ENCODE measurements at places on chromosomes 11 and 22.

GRCh38 chr11:47534704-47535251 is 18.2 kb downstream of the CELF1 start:
- DNase-seq = no peak

- DNase-seq = no peak
Observed at GRCh38 chr11:122404571-122404970, 251.0 kb upstream of the UBASH3B start.

DNA sequence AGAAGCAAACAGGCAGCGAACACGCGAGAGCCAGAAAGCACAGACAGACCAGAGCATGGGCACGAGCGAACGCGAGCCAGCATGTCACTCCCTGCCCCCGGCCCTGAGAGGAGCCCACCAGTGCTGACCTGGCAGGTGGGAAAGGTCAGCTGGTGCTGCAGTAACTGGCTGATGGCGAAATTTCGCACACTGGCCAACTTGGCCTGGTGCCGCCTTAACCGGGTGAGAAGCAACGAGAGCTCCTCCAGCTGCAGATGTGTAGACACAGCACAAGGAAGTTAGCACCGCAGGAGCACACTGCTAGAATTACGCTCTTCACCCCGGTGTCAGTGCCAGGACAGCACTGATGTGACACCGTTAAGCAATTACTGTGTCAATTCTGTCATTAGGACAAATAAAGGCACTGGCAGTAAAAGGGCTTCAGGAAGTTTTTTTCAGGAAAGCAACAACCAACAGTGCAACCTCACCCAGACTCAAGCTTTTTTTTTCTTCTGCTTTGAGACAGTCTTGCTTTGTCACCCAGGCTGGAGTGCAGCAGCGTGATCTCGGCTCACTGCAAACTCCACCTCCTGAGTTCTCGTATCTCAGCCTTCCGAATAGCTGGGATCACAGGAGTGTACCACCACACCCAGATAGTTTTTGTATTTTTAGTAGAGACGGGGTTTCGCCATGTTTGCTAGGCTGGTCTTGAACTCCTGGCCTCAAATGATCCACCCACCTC is 76.8 kb downstream of the C11orf58 start:
- no peak for DNase-seq

- no peak for DNase-seq
Observed at GRCh38 chr11:72670041-72670440, 4.2 kb downstream of the PDE2A start.

GRCh38 chr11:123111465-123111864 is 49.5 kb upstream of the HSPA8 start:
- no peak for DNase-seq

DNA sequence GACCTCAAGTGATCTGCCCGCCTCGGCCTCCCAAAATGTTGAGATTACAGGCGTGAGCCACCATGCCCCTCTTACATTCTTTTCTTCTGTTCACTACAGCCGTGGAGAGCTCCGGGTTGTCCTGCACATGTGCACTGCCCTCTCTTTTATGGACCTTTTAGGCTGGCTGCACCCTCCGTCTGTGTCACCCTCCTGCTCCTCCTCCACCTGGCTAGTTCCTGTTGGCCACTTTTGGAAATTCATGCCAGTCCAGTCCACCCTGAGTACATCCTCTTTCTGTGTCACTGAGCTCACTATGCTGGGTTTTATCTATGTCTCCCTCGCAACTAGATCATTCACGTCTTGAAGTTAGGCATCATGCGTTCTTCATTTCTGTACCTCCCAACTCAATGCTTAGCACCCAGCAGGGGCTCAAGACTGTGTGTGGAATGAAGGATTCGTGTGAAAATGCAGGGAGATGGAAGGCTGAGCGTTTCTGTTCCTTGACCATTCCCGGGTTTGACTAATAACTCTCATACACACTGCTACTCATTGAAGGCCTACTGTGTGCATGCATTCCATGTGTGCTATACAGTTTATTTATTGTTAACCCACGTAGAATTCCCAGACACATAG is 60.6 kb downstream of the PTPRJ start:
- no peak for DNase-seq

DNA sequence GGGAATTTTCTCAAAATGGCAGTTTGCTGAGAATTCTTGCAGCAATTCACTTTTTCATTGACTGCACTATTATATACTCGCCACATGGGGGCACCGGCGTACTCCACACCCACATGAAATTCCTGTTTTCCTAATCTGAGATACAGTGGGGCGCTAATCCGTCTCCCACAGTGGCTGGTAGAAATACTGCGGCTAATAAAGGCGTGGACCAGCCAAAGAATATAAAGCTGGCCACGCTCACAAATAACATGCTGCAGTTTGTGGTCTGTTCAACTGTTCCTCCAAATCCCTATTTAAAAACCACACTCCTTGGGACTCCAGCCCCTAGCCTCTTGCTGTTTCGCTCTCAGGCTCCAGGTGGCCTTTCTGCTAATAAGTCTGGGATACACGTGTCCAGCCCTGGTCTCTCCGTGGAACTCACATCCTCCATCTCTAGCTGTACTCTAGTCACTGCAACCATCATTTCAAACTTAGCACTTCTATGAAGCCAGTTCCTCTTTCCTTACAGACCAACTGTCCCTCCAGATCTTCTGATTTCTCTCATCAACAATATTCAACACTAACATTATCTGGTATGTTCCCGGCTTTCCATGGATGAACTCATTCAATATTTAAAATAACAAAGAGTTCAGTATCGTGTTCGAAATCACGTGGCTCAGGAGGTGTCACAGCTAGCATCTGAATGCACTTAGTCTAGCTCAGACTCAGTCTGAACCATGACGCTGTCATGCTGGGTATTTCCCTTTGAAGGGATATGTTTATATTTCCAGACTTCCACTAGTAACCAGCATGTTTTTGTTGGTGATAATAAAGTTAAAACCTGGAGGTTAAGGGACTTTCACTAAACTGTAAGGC is 22.0 kb downstream of the TBRG1 start:
- DNase-seq = no peak

DNA sequence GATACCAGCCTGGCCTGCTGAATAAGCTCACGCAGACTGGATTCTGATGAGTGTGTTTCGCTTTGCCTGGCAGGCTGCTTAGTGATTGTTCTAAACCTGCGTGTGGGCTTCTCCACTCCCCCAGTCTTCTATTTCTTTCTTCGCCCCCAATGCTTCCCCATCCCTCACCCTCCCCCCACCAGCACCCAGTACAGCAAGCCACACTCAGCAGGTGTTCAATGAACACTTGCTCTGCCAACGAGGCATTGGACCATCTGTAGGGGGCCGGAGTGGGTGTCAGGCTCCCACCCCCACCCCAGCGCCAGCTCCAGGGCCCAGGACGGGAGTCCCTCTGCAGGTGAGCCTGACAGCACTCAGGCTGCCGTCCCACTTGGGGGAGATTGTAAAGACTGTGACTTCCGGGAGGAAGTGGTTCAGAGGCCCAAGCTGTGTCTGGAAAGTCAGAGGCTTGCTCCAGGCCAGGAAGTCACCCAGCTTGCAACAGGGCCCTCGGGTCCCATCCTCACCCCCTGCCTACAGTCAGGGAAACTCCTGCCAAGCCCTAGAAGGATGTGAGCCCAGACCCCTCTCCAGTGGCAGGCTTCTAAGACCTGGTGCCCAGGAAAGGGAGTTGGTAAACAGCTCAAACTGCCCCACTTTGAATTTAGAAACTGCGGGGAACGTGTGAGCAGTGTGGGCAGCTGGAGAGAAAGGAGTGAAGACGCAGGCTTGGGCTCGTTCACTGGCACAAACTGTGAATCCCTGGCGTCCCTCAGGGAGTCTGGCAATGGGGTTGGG is 66.3 kb upstream of the PRDM11 start:
- DNase-seq = peak; percentile 11

DNA sequence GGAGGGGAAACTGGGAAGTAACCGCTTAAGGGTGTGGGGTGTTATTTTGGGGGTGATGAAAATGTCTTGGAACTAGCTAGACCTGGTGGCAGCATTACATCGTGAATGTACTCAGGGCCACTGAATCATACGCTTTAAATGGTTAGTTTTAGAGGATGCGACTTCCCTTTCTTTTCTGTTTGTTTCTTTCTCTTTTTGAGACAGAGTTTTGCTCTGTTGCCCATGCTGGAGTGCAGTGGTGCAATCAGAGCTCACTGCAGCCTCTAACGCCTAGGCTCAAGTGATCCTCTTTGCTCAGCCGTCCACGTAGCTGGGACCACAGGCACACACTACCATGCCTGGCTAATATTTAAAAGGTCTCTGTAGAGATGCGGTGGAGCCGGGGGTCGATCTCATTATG is 5.6 kb upstream of the MIAT start:
- DNase-seq = no peak

DNA sequence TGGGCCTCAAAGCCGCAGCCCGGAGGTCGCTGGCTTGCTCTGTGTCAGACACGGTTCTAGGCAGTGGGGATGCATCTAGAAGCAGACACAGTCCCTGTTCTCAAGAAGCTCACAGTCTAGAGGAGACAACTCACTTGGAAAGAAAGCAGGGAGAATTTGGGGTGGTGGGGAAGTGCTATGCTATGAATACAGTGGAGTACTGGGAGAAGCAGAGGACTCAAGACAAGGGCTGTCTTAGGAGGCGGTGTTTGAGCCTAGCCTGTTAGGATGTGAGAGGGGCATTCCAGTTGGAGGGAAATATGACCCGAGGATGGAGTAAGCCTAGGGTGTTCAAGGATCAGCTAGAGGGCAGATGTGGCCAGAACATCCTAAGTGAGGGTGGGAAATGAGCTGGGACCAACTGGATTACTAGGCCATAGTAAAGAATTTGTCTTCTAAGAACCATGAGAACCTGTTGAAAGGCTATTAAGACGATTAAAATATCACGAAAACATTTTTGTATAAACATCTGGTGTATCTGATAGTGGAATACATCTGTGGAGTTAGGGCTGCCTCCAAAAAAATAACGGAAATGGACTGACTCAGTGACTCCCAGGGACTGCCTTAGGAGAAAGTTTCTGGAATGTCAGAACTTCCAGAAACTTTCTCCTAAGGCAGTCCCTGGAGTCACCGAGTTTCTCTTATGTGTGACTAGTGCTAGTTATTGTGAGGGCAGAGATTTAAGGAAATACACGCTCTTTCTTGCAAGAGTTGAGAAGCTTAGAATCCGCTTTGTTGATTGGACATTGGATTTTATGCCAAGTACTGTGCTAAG is 1.1 kb upstream of the PITPNB start:
- no peak for DNase-seq

- no peak for DNase-seq
Observed at GRCh38 chr22:17107547-17107810, 13.7 kb downstream of the TMEM121B start.

- DNase-seq = no peak
Observed at GRCh38 chr11:2435288-2436012, 8.9 kb downstream of the TRPM5 start.

- DNase-seq = no peak
Observed at GRCh38 chr11:116641561-116642045, 131.2 kb downstream of the BUD13 start.

DNA sequence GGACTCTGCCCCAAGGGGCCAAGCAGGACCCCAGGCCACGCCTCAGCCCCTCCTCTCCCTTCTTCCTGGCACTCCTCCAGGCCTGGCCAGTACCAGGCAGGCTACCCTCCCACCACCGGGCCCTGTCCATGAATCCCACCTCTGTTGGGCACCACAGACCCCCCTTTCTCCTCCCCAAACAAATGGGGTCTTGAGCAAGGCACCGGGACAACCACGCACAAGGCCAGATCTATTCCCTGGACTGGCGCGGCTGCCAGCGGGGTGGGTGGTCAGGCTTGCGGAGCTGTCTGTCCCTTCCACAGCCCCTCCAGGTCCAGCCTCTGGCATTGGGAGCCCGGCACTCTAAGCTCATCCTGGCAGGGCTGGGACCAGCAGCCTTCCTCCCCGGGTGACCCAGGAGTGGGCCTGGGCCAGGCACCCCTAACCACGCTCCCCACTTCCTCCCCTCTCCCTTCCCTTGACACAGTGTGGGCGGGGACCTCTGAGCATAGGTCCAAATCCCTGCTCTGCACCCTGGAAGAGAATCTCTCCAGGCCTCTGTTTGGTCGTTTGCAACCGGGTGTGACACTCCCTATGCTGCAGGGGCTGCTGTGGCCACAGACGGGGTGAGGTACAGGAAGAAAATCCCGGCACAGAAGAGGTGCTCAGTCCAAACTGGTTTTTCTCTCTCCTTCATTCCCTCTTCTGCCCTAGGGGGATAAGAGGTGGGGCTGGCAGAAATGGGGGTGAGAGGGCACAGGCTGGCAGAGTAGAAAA is 14.6 kb downstream of the ELFN2 start:
- no peak for DNase-seq

DNA sequence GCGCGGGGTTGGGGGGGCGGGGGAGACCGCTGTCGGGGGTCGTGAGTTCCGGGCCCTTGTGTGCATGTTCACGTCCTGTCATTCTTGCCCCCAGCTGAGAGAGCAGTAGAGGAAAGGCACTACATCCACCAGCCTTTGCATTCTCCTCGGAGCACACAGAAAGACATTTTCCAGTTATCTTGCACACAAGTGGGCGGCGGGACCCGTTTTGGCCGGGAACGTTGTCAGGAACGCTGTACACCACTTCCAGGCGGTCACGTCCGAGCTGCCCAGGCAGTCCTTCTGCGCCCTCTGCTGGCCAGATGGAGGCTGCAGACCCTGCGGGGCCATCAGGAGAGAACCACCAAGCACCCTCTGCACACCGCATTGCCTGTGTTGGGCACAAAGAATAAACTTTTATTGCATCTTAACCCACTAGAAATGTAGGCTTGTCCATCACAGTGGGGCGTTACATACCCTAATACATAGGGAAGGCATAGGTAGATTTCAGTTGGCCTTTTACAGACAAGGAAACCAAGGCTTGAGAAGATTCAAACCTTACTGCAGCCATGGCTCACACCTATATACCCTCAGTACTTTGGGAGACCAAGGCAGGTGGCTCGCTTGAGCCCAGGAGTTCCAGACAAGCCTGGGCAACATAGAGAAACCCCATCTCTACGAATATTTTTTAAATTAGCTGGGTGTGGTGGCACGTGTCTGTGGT is 2.8 kb upstream of the CDKN1C start:
- DNase-seq = peak; percentile 71

GRCh38 chr22:33635766-33636165 is 284.5 kb downstream of the LARGE1 start:
- no peak for DNase-seq

DNA sequence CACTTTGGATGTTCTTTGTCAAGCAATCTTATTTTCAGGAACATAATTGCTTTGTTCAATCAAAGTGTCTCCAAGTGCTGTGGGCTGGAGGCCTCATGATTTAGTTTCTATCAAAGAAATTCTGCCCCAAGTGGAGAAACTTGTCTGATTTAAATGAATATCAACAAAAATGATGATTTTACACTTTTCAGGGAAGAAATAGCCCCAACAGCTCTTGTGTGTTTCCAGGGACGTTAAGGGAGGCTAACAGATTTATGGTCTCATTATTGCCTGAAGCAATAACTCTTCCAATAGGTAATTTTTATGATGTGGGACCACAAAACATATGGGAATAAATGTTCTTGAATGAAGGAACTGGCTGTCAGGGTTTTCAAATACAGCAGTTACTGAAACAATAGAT is 699.1 kb downstream of the FAM181B start:
- no peak for DNase-seq

- no peak for DNase-seq
Observed at GRCh38 chr11:13207270-13207664, 70.3 kb upstream of the BMAL1 start.

DNA sequence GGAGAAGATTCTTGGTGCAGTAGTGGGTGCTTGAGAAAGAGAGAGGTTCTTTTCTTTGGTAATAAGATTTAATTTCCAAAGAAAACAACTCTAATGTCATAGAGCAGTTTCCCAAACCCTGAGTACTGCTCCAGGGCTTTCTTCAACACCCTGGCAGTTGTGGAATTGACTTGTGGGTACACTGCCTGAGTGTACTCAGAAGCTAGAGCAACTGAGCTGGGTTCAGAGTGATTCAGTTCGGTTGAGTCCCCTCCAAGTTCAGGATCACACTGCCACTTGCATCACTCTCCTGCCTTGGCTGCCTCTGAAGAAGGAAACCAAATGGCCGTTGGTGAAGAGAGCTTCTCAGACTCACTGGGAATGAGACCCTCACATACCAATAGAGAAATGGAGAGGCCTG is 5.3 kb downstream of the DMC1 start:
- DNase-seq = no peak

All from T-helper 2 cell (primary cell).